Activated CD8-positive, alpha-beta memory T cell treated with anti-CD3 and anti-CD28 coated beads for 48 hours (primary cell): ENCODE measurements at places on chromosomes 7 and 10.

GRCh38 chr7:1059200-1060091 lies 15.1 kb downstream of the GPR146 start:
- no peak for DNase-seq

GRCh38 chr7:155796381-155797261 lies 15.6 kb downstream of the SHH start:
- peak; percentile 65 for DNase-seq

DNA sequence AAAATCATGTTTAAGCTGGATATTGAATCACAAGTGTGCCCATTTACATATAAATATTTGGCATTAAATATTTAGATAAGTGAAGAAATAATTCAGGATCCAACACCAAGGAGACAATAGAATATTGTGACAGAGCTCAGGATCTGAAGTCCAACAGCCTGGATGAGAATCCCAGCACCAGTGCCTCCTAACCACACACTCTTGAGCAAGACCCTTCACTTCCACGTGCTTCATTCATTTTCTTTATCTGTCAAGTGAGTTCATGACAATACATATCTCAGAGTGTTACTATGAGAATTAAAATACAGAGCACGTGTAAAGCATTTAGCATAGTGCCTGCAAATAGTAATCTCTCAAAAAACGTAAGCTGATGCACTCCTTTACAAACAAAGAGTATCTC lies 78.4 kb upstream of the IKZF1 start:
- DNase-seq: no peak

DNA sequence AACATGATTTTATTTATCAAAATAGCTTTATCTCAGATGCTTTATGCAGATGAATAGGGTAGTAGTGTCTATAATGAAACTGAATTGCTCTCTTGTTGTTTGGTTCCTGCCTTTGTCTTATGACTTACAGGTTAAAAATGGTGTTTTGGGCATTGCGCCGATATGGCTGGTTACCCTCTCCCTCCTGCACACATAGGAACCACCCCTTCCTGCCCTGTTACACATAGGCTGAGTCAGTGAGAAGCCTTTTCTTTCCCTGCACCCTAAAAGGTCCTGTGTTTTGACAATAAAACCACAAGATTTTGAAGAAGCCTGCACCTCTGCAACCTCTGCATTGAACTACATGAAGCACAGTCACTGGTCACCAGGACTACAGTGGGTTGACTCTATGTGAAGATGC lies 655.8 kb upstream of the ANKRD30A start:
- DNase-seq: no peak

GRCh38 chr7:125530553-125530952 lies 600.9 kb upstream of the POT1 start:
- no peak for DNase-seq

DNA sequence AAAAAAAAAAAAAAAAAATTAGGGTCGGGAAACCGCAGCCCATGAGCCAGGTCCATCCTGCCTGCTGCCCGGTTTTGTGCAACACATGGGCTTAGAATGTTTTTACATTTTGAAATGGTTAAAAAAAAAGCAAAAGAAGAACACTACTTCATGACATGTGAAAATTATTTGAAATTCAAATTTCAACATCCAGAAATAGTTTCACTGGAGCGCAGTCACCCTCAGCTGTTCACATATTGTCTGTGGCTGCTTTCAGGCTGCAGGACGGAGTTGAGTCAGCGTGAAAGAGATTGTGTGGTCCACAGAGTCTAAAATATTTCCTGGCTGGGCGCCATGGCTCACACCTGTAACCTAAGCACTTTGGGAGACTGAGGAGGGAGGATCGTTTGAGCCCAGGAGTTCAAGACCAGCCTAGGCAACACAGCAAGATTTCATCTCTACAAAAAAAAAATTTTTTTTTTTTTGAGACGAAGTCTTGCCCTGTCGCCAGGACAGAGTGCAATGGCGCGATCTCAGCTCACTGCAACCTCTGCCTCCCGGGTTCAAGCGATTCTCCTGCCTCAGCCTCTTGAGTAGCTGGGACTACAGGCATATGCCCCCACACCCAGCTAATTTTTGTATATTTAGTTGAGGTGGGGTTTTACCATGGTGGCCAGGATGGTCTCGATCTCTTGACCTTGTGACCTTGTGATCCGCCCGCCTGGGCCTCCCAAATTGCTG lies 63.9 kb upstream of the ECHDC3 start:
- DNase-seq: no peak

GRCh38 chr10:129946859-129947258 lies 17.2 kb downstream of the EBF3 start:
- DNase-seq: no peak

- DNase-seq: no peak
These were observed 119.4 kb downstream of the CDK6 start for GRCh38 chr7:92716825-92717580.

DNA sequence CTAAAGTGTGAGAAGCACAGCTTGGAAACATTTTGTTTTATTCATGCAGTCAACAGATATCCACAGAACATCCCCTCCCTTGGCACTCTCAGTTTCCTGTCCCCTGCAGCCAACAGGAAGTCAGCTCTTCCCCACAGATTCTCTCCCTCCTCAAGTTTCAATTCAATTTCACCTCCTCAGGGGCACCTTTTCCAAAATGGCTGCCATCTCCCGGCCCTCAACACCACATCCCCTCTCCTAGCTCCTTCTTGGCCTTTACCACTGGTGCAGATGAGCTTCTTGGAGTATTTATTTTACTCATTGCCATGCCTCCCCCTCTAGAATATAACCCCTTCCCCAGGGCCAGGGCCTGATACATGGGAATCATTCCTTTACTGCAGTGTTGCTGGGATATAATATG lies 94.0 kb downstream of the WDR11 start:
- DNase-seq: no peak

GRCh38 chr10:122206471-122207065 lies 64.5 kb upstream of the BTBD16 start:
- no peak for DNase-seq

- no peak for DNase-seq
These were observed 86.9 kb downstream of the ZNF277 start for GRCh38 chr7:112293416-112293815.

DNA sequence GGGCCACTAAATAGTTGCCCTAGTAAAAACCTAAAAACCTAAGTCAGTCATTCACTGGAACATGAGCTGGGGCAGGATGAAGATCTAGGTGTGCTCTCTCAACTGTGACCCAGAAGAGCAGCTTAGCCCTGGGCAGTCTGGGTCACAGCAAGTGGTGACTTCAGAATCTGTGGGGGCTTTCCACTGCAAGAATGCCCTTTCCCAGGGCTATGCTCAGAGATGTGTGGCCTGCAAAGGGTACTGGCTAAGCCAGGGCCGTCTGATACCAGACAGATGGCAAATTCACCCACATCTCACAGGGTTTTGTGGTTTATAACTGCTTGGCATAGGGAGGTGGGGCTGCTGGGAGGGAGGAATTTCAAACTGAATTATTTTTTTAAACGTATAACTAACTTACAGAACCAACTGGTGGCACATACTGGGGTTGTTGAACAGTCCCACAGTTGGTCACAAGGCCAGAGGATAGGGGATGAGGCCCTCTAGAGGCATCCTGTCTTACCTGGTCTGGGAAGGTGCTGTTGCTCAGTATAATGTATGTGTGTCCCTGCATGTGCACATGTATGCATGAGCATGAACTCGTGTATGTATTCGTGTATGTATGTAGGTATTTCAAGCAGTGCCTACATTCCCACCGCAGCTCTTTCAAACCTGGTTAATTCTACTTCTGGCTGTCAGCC lies 63.2 kb downstream of the PRPF18 start:
- no peak for DNase-seq

DNA sequence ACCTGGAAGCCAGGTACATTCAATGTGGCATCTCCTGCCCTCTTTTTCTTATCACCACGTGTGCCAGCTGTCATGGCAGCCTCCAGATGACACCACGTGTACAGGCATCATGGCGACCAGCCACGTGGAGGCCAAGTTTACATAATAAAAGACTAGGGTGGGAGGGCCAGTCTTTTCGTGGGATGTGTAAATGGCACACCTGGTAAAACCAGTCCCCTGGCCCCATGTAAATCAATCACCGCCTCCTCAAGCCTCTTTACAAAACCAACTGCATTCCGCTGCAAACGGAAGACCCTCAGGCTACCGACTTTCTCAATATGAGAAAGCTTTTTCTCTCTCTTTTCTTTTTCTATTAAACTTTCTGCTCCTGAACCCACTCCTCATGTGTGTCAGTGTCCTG lies 65.1 kb upstream of the PHF14 start:
- no peak for DNase-seq

DNA sequence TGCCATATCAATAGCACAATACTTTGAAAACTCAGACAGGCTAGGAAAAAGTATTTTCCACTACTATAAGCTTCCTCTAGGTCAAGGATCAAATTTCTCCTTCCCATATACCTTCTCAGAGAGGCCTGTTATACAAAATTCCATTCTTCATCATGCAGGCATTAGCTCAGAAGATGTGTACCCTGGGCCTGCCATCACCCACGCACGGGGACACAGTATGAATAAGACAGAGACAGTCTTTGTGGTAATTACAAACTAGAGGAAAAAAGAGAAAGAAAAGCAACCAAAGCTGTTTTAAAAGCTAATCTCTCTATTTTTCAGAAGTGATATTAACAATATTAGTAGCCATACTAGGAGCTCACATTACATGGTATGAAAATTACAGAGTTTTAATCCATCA lies 236.8 kb upstream of the AOAH start:
- DNase-seq: no peak

DNA sequence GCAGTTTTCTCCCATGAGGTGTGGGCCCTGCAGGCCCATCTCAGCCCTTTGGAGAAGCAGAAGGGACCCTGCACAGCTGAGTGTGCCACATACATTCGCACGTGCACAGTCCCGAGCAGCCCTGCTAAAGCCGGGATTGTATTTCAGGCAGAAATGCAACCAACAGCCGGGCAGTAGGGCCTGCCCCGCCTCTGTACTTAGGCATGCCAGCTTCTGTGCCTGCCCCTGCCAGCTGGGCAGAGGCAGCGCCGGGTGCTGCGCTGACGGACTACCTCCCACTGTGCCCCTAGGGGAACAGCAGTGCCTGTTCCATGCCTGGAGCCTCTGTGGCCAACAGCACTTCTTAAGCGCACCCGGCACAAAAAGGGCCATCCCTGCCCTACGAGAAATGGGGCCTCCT lies 170.3 kb downstream of the NEURL1 start:
- no peak for DNase-seq

GRCh38 chr10:11325817-11326216 lies 285.6 kb downstream of the USP6NL start:
- no peak for DNase-seq

- DNase-seq: no peak
These were observed 36.9 kb upstream of the ELFN1 start for GRCh38 chr7:1632916-1633785.

DNA sequence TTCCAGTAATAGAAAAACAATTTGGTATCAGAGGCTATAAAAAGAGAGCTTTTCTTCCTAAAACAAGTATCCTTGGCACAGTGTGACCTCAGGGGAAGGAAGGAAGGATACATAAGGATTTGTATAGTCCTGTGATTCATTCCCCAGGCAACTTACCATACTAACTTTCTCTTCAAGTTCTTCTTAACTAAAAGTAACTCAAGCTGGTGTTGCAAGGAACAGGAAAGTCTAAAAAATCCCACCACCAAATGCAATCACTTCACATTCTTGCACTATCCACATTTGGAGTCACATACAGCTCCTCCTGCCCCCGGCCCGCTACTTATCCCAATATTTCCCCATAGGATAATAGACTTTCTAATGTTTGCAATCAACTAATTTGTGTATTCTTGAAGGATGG lies 84.8 kb downstream of the PRKAG2 start:
- no peak for DNase-seq
